ENCODE measurements at places on chromosomes 4 and X.

GRCh38 chr4:2284934-2285612 lies 23.2 kb upstream of the MXD4 start:
- no peak for DNase-seq

DNA sequence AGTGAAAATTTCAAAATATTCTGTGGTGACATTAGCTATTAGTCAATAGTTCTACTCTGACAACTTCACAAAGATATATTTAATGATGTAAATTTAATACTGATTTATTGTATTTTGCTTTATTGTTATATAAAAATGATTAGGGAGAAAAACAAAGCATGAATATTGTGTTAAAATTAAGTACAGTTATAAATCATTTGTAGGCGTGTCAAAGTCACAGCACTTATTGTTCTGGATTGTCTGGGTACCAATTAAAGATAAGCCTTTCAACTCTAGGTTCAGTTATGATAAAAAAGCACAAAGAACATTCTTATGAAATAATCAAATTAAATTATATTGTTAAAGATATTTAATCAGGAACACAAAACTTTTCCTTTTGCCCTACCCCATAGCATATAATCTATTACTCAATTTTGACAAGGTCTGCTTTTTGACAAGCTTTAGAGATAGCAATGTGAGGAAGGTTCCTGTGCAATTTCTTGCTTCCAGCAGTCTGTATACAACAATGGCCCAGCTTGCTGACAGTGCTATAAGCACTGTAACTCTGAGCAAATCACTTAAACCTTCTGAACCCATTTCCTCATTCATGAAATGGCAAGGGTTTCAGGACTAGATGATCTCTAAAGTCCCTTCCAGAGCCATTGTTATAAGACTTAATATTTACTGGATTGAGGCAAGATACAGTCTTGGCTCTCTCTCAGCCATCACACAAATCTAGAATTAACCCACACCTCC lies 910.3 kb upstream of the LCORL start:
- DNase-seq = no peak

- no peak for DNase-seq
Observed at GRCh38 chr4:95155759-95156451, 392.9 kb downstream of the UNC5C start.

GRCh38 chrX:69630147-69630546 lies 14.2 kb downstream of the EDA start:
- no peak for DNase-seq

- DNase-seq = no peak
Observed at GRCh38 chrX:40054793-40055192, 43.0 kb downstream of the BCOR start.

DNA sequence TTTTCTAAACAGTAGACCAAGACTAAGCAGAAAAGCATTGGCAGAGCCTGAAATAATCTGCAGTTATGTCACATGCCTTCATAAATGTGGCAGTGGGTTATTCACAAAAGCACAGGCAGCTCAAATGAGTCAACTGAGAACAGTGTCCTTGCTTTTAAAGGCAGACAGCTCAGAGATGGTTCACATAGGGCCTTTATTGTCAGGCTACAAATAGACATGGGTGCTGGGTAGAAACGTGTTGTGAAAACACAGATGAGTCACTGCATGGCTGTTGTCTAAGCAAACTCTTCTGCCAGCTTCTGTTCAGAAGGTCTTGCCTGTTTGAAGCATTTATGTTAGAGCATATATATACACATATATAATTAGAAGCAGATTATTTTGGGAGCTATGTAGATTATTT lies 118.0 kb downstream of the SLC4A4 start:
- no peak for DNase-seq

- peak; percentile 32 for DNase-seq
Observed at GRCh38 chrX:106862972-106863688, 40.0 kb downstream of the RIPPLY1 start.

GRCh38 chr4:170190265-170190664 lies 100.5 kb upstream of the AADAT start:
- no peak for DNase-seq

GRCh38 chr4:3085948-3086670 lies 11.6 kb downstream of the HTT start:
- no peak for DNase-seq

DNA sequence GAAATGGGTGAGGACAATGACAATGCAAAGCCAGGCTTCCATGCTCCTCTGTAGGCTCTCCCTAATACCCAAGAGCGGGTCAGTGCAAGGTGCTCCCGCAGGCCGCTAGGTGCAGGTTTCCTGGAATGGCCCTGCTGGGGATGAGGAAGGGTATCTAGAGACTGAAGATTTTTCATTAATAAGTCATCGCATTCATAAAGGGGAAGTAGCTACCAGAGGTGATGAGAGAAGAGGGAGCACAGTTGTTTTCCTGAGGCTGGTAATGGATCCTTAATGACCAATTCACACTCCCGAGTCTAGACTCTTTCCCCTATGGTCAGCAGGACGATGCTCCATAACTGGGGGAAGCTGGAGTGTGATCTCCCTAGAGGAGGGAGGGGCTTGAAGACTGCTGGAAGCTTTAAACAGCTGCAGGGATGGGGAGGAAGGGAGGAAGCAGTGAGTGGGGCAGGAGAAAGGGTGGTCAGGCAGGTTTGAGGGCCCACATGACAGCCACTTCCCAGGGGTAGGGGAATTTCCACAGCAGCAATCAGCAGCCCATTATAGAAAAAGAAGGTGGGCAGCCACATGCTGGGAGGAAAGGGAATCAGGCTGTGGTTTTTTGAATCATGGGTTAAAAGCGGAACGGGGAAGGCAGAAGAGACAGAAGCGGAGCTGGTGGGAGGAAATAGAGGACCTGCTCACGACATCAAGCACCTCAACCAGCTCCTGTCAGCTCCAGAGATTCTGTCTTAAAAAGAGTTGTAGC lies 10.2 kb upstream of the ATP6AP2 start:
- DNase-seq = peak; percentile 26

GRCh38 chrX:31969714-31970113 lies 897.9 kb upstream of the FTHL17 start:
- no peak for DNase-seq

GRCh38 chr4:56427179-56427578 lies 8.2 kb downstream of the PPAT start:
- no peak for DNase-seq

GRCh38 chr4:139849219-139849618 lies 183.6 kb downstream of the MGST2 start:
- DNase-seq = no peak

DNA sequence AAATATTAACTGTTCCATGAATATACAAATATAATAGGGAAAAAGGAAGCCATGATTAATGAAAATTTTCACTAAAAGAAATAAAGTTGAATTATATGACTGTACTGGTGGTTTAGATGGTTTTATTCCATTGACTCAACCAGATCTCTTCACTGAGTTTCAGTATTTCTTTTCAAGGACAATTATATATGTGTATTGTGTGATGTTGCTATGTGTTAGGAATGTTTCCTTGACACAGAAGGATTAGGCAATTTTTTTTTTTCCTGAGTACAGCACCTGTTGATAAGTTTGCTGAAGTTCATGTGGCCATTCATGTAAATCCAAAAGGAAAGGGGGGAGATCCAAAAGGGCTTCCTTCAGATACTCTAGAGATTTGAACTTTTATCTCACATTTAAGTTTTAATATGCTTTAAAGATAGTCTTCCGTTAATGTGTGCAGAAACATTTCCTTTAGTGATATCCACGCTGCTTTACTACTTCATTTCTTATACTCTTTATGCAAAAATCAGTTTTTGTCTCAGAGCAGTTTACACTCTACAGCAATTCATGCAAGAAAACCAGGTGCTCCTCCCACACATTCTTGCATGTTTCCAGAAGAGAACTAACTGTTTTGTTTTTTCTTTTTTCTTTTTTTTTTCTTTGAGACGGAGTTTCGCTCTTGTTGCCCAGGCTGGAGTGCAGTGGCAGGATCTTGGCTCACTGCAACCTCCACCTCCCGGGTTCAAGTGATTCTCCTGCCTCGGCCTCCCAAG lies 249.1 kb downstream of the RPA4 start:
- no peak for DNase-seq

GRCh38 chr4:105058177-105058812 lies 88.4 kb upstream of the TET2 start:
- no peak for DNase-seq

DNA sequence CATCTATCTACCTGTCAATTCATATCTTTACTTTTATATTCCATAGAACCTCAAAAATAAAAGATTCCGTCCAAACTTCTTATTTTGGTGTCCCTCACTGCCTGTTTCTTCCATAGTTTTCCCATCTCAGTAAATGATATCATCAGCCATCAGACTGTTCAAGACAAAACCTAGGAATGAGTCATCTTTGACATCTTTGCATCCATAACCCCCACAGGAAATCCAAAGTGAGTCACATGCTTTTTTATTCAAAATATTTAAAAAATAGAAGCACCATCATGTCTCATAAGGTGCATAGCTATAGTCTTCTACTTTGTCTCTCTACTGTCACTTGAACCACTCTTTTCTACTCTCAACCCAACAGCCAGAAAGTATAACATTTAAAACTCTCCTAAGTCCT lies 29.9 kb upstream of the CXXC4 start:
- DNase-seq = no peak

GRCh38 chr4:46804781-46805413 lies 104.1 kb downstream of the COX7B2 start:
- no peak for DNase-seq

- DNase-seq = no peak
Observed at GRCh38 chrX:133090236-133090809, 6.6 kb downstream of the USP26 start.

DNA sequence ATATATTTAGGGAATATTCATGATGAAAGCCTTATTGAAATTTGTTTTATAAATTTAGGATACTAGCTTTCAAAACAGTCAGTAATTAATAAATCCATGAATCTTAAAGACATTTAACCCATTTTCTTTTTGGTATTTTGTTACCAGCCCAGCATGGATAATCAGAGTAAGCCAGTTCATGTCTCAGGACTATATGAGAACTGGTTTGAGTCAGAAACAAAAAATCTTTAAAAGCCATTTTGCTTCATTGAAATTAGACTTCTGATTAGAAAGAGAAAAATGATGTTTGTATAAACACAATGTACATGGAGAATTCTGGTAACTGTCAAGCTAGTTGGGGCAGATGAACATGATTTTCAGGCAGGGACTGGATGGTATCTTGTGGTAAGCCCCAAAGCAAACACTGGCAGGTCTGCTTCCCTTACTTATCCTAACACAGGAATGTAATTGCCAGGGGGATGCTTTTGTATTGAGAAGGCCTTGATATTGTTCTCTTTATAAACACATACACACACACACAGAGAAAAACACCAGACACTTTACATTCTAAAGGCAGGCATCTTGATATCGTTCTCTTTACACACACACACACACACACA lies 9.4 kb downstream of the ARHGAP10 start:
- DNase-seq = no peak

DNA sequence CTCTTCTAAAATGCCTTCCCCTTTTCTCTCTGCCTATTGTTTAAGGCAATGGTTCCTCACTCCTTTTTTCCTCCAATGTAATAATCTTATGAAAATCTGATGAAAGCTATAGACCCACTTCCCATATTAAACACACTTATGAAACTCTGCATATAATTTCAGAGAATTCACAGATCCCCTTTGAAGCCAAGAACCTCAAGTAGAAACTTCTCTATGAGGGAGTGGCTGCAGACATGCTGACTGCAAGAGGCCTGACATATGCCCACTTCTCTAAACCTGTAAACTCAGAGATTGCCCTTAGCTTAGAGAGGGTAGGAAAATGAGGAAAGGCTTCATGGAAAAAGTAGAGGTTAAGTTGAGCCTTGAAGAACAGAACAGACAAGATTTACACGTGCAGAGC lies 37.6 kb downstream of the TAB3 start:
- DNase-seq = no peak

DNA sequence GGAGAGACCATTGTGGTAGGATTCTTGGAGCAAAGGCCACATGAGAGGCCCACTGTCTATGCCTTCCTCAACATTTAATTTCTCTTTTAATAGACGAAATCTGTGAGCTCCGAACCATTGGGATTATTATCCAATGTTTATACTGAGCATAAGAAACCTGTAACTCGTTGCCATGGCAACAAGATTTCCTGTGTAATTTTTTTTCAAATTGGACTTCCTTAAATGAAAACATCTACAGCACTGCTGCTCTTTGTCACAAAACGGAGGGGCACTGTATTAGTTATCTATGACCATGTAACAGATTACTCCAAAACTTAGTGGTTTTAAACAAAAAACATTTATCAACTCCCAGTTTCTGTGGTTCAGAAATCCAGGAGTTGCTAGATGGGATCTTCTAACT lies 38.7 kb downstream of the PPP1R2C start:
- DNase-seq = no peak

DNA sequence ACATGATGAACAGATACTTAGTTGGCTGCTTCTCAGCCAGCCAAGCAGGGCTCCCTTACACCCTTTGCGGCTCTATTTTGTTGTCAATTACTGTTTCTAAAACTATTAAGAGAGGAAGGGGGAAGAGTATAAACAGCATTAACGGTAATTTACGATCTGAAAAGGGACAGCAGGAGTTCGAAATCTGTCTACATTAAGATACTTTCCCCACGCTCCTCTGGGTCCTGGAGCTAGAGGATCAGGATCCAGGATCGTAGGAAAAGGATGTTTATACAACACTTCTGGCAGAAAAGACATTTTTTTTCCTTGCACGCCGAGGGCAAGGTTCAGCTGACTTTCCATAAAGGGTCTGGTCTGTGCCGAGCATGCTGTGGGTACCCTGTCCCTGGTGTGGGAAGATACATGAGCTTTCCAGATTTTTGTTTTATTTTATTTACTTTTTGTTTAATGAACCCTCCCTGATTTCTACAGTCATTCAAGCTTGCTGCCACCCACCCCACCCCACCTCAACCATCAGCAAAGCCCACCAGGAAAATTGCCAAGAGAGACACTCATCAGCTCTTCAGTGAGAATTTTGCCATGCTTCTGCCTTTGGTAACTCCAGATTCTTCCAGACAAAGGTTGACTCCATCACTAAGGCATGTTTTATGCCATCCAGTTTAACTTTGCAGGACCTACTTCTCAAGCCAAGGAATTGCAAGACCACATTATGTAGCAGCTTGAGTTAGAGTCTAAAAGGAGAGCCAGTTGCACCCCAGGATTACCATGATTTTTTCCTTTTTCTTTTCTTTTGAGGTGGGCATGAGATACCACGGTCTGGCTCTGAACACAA lies 188.1 kb downstream of the QDPR start:
- no peak for DNase-seq

DNA sequence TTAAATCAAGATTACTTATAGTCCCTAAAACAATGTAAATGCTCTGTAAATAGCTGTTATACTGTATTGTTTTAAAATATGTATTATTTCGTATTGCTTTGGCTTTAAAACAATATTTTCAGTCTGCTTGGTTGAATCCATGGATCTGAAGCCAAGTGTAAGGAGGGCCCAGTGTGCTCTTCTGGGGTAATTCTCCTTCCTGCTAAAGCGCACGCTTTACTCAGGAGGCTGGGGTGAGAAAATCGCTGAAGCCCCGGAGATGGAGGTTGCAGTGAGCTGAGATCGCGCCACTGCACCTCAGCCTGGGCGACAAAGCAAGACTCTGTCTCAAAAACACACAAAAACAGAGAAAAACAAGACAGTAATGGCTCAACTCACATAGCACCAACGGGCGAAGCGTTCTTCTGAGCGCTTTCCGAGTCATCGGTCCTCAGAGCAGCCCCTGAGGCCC lies 391 bp upstream of the IDUA start:
- DNase-seq = no peak

- no peak for DNase-seq
Observed at GRCh38 chr4:38077791-38078489, 117.7 kb downstream of the PTTG2 start.

GRCh38 chr4:180394312-180394711 lies 1848.9 kb upstream of the TENM3 start:
- no peak for DNase-seq

GRCh38 chr4:75180790-75181776 lies 248.2 kb downstream of the PARM1 start:
- DNase-seq = no peak

GRCh38 chr4:165208741-165209388 lies 1.5 kb downstream of the KLHL2 start:
- DNase-seq = peak; percentile 51

Data from stimulated activated CD8-positive, alpha-beta memory T cell treated with anti-CD3 and anti-CD28 coated beads, Interleukin-4, amount 100 ng/mL, for 48 hours (primary cell).